ENCODE measurements at places on chromosomes 11 and 22.
A peak's percentile ranks its signal among the peaks of the same experiment; 100 is the strongest.

- no peak overlapping the region for H3K27ac ChIP-seq
- H3K27me3 ChIP-seq, result peaks cover 8% of the 10 kb centered on the region
- no peak for DNase-seq
- H3K4me3 ChIP-seq, result no peak overlapping the region
Measured at GRCh38 chr11:126630893-126631798, 275.7 kb downstream of the ST3GAL4 start.

DNA sequence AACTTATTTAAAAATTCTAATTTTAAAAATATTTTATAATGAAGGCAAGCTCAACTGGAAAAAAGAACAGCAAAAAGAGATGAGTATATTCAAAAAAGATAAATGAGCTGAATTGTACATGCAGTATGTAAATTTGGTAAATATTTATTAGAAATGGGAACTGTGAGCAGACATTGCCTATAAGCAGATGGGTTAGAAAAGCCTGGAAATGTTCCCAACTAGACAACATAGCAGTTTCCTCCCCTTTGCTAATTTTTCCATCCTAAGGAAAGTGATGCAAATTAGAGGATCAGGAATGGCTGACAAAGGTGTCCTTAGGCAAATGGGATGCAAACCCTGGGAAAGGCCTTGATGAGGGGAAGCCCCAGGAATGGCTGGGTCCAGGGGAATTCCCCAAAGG, 37.2 kb downstream of the TP53I11 start:
- no peaks in the 10 kb centered on the region for H3K36me3 ChIP-seq
- no peak overlapping the region for H3K4me3 ChIP-seq
- no peaks in the 10 kb centered on the region for H3K27me3 ChIP-seq
- H3K27ac ChIP-seq, result no peak overlapping the region
- DNase-seq, result no peak

GRCh38 chr22:39699631-39700360, 129.2 kb downstream of the CACNA1I start:
- no peak for DNase-seq
- no peak overlapping the region for H3K4me3 ChIP-seq
- peaks cover 8% of the 10 kb centered on the region for H3K27me3 ChIP-seq
- H3K27ac ChIP-seq, result no peak overlapping the region

DNA sequence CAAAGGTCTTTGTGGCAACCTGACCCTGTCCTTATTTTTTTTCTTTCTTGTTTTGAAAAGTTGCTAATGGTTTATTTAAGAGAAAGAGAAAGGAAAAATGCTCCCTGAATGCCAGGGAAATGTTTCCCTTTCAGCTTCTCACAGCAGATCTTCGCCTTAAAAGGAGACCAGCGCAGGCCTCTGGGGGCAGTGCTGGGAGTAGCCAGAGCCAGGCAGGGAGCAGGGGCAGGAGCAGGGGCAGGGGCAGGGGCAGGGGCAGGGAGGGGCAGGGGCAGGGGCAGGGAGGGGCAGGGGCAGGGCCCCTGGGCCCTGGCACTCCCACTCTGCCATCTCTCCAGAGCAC, 5.1 kb downstream of the MOB2 start:
- H3K4me3 ChIP-seq, result no peak overlapping the region
- no peak overlapping the region for H3K27ac ChIP-seq
- DNase-seq, result no peak
- peaks cover 5% of the 10 kb centered on the region for H3K36me3 ChIP-seq

DNA sequence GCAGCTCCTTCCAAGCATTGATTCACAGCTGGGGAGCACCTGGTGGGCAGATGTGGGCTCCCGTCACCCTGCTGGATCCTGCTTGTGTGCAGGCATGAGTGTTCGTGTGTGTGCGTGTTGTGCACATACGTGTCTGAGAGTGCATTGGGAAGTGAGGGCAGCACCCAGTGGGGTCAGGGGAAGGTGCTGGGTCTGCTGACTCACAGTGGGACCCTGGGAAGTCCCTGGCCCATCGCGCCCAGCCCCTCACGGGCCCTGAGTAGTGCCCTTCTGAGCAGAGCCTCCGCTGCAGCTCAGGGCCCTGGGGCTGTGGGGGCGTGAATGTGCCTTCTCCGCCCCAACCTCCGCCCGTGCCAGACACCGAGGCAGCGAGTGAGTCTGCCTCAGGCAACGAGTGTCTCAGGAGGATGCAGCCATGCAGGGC, 36.8 kb downstream of the WNT11 start:
- no peaks in the 10 kb centered on the region for H3K36me3 ChIP-seq
- H3K4me1 ChIP-seq, result peaks cover 13% of the 10 kb centered on the region
- no peak for DNase-seq
- peaks cover 54% of the 10 kb centered on the region for H3K27me3 ChIP-seq
- H3K27ac ChIP-seq, result peak overlapping the region; percentile 83

GRCh38 chr11:113572136-113572735, 97.0 kb upstream of the DRD2 start:
- H3K27ac ChIP-seq, result no peak overlapping the region
- H3K27me3 ChIP-seq, result peaks cover 44% of the 10 kb centered on the region
- no peak overlapping the region for H3K4me3 ChIP-seq
- H3K36me3 ChIP-seq, result no peaks in the 10 kb centered on the region

DNA sequence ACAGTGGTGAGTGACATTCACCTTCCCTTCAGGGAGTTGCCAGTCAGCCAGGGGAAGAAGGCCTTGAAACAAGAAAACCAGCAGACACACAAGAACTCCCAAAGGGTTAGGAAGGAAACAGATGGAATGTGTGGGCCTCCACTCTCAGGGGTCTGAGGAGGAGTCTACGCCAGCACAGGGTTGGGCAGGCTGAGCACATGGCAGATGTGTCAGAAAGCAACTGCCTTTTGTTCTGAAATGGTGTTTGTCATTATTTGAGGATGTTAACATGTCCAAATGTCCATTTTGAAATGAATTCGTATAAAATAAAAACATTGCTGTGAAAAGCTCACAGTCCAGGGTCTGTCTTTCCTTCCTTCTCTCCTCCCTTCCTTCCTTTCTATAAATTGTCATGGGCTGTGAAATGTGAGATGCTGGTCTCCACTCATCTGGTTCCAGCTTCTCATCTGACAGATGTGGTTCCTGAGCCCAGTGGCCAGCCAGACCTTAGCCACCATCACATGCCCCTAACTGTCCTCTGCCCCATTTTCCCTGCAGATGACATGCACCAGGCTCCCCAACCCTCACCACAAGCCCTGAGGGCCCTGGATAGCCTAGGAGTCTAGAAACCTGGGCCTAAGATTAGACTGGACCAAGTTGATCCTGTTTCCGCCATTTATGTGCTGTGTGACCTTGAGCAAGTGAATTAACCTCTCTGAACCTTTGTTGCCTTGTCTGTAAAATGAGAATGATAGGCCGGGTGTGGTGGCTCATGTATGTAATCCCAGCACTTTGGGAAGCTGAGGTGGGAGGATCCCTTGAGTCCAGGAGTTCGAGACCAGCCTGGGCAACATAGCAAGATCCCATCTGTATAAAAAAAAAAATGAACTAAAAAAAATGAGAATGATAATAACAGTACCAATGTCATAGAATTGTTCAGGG, 56.2 kb upstream of the CRYBB3 start:
- peaks cover 6% of the 10 kb centered on the region for H3K27me3 ChIP-seq
- peaks cover 19% of the 10 kb centered on the region for H3K4me1 ChIP-seq
- H3K36me3 ChIP-seq, result peaks cover 8% of the 10 kb centered on the region
- no peak overlapping the region for H3K27ac ChIP-seq
- no peak for DNase-seq
- no peak overlapping the region for H3K4me3 ChIP-seq

DNA sequence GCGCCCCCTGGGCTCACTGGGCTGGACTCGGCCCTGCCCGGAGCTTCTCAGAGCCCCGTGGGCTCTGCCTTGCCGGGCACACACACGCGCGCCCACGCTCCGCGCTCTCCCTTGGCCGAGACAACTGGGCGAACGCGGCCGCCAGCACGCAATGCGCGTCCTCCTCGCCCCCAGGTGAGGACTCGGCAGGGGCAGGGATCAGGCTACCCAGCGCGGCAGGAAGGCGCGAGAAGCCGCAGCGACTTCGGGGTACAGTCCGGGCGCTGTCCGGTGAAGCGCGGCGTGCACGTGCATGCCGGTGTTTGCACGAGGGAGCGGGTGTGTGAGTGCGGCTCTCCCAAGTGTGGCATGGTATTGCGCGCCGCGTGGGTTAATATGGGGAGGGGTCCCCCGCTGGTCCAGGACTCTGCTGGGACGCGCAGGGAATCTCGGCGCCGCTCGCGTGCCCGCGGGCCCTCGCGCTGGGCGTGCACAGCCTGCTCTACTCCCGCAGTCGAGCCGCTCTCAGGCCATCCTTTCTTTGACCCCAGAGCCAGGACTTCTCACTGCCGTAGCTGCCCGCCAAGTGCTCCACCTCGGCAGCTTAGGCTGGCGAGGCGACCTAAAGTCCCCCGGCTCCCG, 5.4 kb downstream of the WNT7B start:
- DNase-seq, result no peak
- H3K27me3 ChIP-seq, result peaks cover 97% of the 10 kb centered on the region
- no peaks in the 10 kb centered on the region for H3K36me3 ChIP-seq
- peaks cover 19% of the 10 kb centered on the region for H3K4me1 ChIP-seq
- H3K4me3 ChIP-seq, result peak overlapping the region; percentile 79

DNA sequence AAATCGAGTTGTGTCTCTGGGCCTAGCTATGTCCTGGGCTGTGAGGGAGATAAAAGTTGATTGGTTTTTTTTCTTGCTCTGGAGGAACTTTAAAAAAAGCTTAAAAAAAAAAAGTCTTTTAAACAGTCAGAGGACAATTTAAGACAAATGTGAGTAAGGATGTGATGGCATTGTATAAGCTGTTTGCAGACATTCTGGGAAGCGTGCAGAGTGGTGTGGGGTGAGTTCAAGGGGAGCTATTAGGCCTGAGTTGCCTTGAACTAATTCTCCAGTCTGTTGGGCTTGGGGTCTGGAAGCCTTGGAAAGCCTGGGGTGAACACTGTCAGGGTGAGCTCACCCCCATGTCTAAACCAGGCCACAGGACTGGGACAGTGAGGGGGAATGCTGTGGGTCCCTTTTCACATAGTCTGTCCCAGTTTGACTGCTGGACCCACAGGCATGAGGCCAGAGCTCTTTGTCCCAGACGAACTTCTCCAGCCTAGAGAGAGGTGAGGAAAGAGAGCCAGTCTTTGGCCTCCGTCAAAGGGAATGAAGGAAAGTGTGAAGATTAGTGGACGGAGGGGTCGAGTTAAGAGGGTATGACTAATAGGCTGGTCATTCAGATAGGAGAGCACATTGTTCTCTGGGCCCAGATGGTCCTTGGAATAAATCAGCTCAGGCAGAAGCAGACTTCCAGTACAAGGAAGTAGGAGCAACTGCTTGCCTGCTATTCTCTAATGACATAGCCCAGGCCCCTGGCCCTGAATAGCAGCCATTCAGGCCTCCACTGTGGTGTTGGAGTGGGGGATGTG, 76.4 kb upstream of the NNMT start:
- DNase-seq, result no peak
- H3K4me1 ChIP-seq, result peaks cover 60% of the 10 kb centered on the region
- peak overlapping the region; percentile 97 for H3K27ac ChIP-seq
- H3K27me3 ChIP-seq, result peaks cover 3% of the 10 kb centered on the region
- no peak overlapping the region for H3K4me3 ChIP-seq

Measured in nephron progenitor cell (in vitro differentiated cells).